ENCODE measurements at places on chromosomes 12 and 14. TPM values are rescaled to one million over a fixed set of nuclear protein-coding genes. Genes with fewer than 3 reads are reported as not detected.

The MTRFR gene
- total RNA-seq, result 15.0 TPM

The GPD1 gene
- 1.7 TPM for total RNA-seq

The PSME1 gene
- 238 TPM for total RNA-seq

The SCN8A gene
- total RNA-seq, result 3.9 TPM

The ASB2 gene
- 208 TPM for total RNA-seq

The HCAR1 gene
- not detected for total RNA-seq

The RAPGEF3 gene
- 8.8 TPM for total RNA-seq

The ALX1 gene
- total RNA-seq, result 5.2 TPM

The ADAMTS20 gene
- 0.33 TPM for total RNA-seq

The KIF5A gene
- 0.36 TPM for total RNA-seq

DNA sequence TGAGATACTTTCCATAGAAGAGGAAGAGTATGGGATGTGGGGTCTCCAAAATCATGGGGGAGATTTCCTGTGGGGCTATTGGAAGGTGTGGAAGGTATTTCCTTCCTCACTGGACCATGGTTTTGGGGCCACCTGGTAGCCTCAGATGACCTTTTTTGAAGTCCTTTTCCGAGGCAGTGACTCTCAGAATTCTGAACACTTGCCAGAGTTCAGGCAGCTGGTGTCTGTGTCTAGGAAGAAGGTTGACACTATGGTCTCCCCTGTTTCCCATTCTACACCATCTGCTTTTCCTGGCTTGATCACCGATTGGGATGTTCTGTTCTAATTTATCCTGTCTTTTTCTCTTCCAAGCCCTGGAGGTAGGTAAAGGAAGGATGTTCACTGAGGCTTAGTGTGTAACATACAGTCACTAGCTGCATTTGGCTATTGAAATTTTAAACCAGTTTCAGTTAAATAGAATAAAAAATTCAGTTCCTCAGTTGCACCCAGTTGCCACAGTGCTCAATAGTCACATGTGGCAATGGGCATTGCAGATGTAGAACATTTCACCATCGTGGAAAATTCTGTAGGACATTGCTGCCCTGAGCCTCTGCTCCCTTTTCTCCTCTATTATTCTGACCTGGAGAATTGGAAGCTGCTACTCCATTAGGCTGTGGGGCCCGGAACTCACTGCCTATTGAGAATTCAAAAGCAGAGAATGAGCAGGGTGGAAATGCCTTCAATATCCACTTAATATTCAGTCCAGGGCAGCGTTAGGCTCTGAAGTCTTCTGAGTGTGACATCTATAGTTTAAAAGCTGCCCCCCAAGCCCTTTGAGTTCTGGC lies 11.0 kb upstream of the PLEKHG3 start:
- DNase-seq, result no peak
- H3K27me3 ChIP-seq, result no peaks in the 10 kb centered on the region
- peaks cover 11% of the 10 kb centered on the region for H3K4me1 ChIP-seq
- no peaks in the 10 kb centered on the region for H3K36me3 ChIP-seq
- H3K4me3 ChIP-seq, result no peak overlapping the region

- no peaks in the 10 kb centered on the region for H3K4me1 ChIP-seq
- DNase-seq, result no peak
- H3K27ac ChIP-seq, result no peak overlapping the region
- no peaks in the 10 kb centered on the region for H3K27me3 ChIP-seq
Measured at GRCh38 chr12:33290703-33291102, 148.9 kb downstream of the SYT10 start.

- H3K4me3 ChIP-seq, result no peak overlapping the region
- DNase-seq, result no peak
- H3K27ac ChIP-seq, result no peak overlapping the region
- H3K36me3 ChIP-seq, result no peaks in the 10 kb centered on the region
- no peaks in the 10 kb centered on the region for H3K27me3 ChIP-seq
- no peaks in the 10 kb centered on the region for H3K4me1 ChIP-seq
Measured at GRCh38 chr12:71948390-71948789, 9.7 kb downstream of the TPH2 start.

GRCh38 chr14:70776197-70776596 lies 33.1 kb downstream of the MAP3K9 start:
- H3K27ac ChIP-seq, result no peak overlapping the region
- H3K4me1 ChIP-seq, result no peaks in the 10 kb centered on the region
- H3K27me3 ChIP-seq, result no peaks in the 10 kb centered on the region

- no peak overlapping the region for H3K27ac ChIP-seq
- DNase-seq, result no peak
- no peaks in the 10 kb centered on the region for H3K36me3 ChIP-seq
Measured at GRCh38 chr14:61681413-61681812, 13.9 kb upstream of the HIF1A start.

DNA sequence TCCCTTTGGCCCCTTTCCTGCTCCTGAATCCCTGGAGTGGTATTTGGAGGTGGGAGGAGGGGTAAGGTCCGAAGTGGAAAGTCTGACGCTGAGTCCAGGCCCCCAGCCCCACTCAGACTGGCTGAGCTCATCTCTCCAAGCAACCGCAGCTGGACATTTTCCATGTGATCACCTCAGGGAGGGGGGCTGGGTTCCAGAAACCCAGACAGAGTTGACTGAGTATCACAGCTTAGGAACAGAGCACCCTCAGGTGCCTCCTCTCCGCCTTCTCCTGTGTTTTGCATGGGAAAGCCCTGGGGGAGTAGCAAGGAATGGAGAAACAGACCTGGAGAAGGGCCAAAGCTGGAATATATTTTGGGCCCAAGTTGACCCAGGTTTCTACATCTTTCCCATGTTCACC lies 8.0 kb upstream of the ITGA5 start:
- no peaks in the 10 kb centered on the region for H3K27me3 ChIP-seq
- no peak overlapping the region for H3K4me3 ChIP-seq
- no peak for DNase-seq
- H3K4me1 ChIP-seq, result peaks cover 53% of the 10 kb centered on the region
- H3K27ac ChIP-seq, result no peak overlapping the region
- H3K36me3 ChIP-seq, result no peaks in the 10 kb centered on the region

- H3K4me3 ChIP-seq, result no peak overlapping the region
- no peaks in the 10 kb centered on the region for H3K36me3 ChIP-seq
- H3K27me3 ChIP-seq, result no peaks in the 10 kb centered on the region
- no peak for DNase-seq
- peaks cover 19% of the 10 kb centered on the region for H3K4me1 ChIP-seq
- no peak overlapping the region for H3K27ac ChIP-seq
Measured at GRCh38 chr14:32018391-32019092, 58.6 kb upstream of the ARHGAP5 start.

- H3K36me3 ChIP-seq, result no peaks in the 10 kb centered on the region
- no peak overlapping the region for H3K27ac ChIP-seq
- H3K4me3 ChIP-seq, result no peak overlapping the region
- DNase-seq, result no peak
Measured at GRCh38 chr12:224330-224729, 10.4 kb upstream of the SLC6A12 start.

DNA sequence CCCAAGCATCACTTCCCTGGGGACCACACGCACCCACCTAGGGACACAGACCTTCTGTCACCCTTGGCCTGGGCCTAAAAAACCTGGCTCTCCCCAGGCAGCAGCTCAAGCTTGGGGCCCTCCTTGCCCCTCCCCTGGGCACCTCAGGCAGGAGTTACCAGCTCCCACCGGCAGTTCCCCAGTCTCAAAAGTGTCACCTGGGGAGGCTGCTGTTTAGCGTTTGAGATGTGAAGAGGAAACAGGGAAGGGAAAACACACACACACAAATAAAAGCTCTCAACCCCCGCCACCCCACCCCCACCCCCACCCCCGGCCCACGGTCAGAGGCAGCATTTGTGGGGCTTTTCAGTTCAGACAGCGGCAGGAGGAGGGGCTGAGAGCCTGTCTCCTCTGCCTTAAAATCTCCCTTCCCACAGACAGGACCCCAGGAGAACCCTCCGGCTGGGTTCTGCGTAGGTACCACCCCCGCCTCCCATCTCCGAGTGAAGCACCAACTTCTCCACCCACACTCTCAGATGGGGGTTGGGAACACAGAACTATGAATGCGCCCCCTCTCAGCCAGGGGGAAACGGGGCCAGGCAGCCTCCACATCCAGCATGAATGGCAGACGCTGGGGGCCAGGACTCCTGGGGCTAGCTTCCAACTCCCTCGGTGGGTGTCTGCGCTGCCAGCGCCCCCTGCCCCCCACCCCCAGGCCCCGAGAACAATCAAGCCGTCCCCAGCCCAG lies 3.0 kb downstream of the NCOR2 start:
- no peaks in the 10 kb centered on the region for H3K27me3 ChIP-seq
- peak overlapping the region; percentile 45 for H3K27ac ChIP-seq
- no peak for DNase-seq
- H3K4me1 ChIP-seq, result peaks cover 48% of the 10 kb centered on the region
- peak overlapping the region; percentile 98 for H3K4me3 ChIP-seq
- no peaks in the 10 kb centered on the region for H3K36me3 ChIP-seq

- H3K36me3 ChIP-seq, result no peaks in the 10 kb centered on the region
- H3K4me1 ChIP-seq, result no peaks in the 10 kb centered on the region
- no peaks in the 10 kb centered on the region for H3K27me3 ChIP-seq
- DNase-seq, result peak; percentile 30
- no peak overlapping the region for H3K4me3 ChIP-seq
Measured at GRCh38 chr12:2976581-2976996, 17.4 kb downstream of the TEAD4 start.

DNA sequence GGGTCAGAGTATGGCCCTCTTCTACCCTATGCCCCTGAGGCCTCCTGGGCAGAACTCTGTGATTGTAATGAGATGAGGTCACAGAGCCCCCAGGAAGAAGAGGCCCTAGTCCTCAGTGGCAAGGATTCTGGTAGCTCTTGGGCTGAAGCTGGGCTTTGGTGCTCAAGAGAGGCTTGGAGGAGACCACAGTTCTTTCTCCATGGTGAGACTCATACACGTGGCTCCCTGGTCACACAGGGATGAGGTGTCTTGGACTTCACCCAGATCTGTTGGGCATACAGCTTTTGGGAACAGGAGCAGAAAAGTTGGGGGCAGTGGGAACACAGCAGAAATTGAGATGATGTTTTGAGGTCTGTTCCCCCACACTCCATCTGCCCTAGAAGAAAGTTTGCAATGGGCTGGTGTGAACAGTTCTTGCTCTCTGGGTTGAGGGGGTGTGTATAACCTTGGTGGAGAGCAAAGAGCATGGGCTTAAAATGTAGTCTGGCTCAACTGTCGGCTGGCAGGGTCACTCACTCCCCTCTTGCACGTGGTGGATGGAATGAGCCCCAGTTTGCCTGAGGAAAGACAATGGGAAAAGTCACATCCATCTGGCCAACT lies at the start of gene KRT86:
Gene KRT86 (plus strand): TSS at position 125 of the 600 bp plus-strand sequence. CDS start 27,272 bp downstream, outside the sequence.
- no peaks in the 10 kb centered on the region for H3K4me1 ChIP-seq
- H3K27me3 ChIP-seq, result peaks cover 87% of the 10 kb centered on the region
- no peak for DNase-seq
- H3K4me3 ChIP-seq, result no peak within 1 kb of the TSS
- no peaks in the 10 kb centered on the region for H3K36me3 ChIP-seq
- H3K27ac ChIP-seq, result no peak within 1 kb of the TSS

- H3K4me3 ChIP-seq, result no peak overlapping the region
- H3K27ac ChIP-seq, result no peak overlapping the region
- DNase-seq, result no peak
- no peaks in the 10 kb centered on the region for H3K36me3 ChIP-seq
- no peaks in the 10 kb centered on the region for H3K27me3 ChIP-seq
- H3K4me1 ChIP-seq, result peaks cover 6% of the 10 kb centered on the region
Measured at GRCh38 chr14:102688290-102688689, 89.0 kb upstream of the TRAF3 start.

- no peak overlapping the region for H3K27ac ChIP-seq
- no peaks in the 10 kb centered on the region for H3K36me3 ChIP-seq
- H3K4me3 ChIP-seq, result no peak overlapping the region
- no peak for DNase-seq
Measured at GRCh38 chr12:85260896-85261295, 19.1 kb upstream of the ALX1 start.

GRCh38 chr12:123516216-123516780 lies 17.2 kb downstream of the RILPL1 start:
- H3K27ac ChIP-seq, result peak overlapping the region; percentile 4
- H3K4me1 ChIP-seq, result peaks cover 16% of the 10 kb centered on the region
- H3K36me3 ChIP-seq, result peaks cover 26% of the 10 kb centered on the region
- H3K27me3 ChIP-seq, result no peaks in the 10 kb centered on the region
- no peak for DNase-seq

DNA sequence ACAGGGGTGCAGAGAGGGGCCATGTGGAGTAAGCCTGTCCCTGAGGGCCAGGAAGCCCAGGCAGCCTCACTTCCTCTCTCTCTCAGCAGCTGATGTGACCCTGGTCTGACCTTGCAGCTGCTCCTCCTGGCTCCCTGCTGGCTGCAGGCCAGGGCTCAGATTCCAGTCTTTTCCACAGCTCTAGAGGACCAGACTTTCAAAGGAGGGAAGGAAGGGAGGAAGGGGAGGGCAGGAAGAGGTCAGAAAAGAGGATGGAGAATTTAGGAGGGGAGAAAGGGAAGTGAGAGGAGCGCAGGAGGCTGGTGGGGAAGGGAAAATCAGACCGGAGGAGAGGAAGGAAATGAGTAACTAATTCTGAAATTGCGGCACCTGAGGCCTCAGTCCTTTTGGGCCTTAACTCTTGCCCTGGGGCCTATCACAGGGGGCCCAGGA lies 40.9 kb upstream of the VASH1 start:
- DNase-seq, result peak; percentile 85
- no peaks in the 10 kb centered on the region for H3K4me1 ChIP-seq
- peak overlapping the region; percentile 22 for H3K27ac ChIP-seq

DNA sequence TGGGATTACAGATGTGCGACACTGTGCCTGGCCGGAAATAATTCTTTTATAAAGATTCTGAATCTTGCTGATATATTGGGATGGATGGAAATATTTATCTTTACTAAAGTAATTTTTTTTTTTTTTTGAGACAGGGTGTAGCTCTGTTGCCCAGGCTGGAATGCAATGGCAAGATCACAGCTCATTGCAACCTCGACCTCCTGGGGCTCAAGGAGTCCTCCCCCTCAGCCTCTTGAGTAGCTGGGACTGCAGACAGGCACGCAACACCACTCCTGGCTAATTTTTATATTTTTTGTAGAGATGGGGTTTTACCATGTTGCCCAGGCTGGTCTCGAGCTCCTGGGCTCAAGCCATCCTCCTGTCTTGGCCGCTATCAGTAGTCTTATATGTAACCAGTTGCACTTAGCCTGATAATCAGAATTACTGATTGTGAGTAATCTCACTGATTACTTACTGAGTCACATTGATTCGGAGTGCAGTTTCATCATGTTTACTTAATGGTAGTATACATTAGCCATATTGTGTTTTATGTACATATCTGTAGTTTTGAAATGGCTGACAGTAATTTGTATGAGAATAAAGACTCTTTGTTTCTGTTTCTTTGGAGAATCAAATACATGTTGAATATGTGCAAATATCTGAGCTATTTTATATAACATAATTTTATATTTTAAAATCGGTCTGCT lies 50.4 kb upstream of the LRTM2 start:
- H3K4me1 ChIP-seq, result peaks cover 9% of the 10 kb centered on the region
- H3K27me3 ChIP-seq, result no peaks in the 10 kb centered on the region
- DNase-seq, result peak; percentile 60
- no peaks in the 10 kb centered on the region for H3K36me3 ChIP-seq

- DNase-seq, result no peak
- no peaks in the 10 kb centered on the region for H3K36me3 ChIP-seq
- H3K4me1 ChIP-seq, result peaks cover 14% of the 10 kb centered on the region
- H3K27me3 ChIP-seq, result no peaks in the 10 kb centered on the region
Measured at GRCh38 chr14:61641914-61642613, 53.2 kb upstream of the HIF1A start.
